ENCODE measurements at places on chromosomes 1 and 21. TPM values are rescaled to one million over a fixed set of nuclear protein-coding genes. Genes with fewer than 3 reads are reported as not detected.

GRCh38 chr1:109256971-109257681 lies 7.8 kb downstream of the CELSR2 start:
- DNase-seq: peak; percentile 96

GRCh38 chr1:41469706-41470105 lies 14.8 kb downstream of the EDN2 start:
- DNase-seq: no peak

GRCh38 chr1:102098536-102098935 lies 101.8 kb upstream of the OLFM3 start:
- no peak for DNase-seq

- DNase-seq: no peak
These were observed 1.7 kb downstream of the ETS2 start for GRCh38 chr21:38807441-38807871.

DNA sequence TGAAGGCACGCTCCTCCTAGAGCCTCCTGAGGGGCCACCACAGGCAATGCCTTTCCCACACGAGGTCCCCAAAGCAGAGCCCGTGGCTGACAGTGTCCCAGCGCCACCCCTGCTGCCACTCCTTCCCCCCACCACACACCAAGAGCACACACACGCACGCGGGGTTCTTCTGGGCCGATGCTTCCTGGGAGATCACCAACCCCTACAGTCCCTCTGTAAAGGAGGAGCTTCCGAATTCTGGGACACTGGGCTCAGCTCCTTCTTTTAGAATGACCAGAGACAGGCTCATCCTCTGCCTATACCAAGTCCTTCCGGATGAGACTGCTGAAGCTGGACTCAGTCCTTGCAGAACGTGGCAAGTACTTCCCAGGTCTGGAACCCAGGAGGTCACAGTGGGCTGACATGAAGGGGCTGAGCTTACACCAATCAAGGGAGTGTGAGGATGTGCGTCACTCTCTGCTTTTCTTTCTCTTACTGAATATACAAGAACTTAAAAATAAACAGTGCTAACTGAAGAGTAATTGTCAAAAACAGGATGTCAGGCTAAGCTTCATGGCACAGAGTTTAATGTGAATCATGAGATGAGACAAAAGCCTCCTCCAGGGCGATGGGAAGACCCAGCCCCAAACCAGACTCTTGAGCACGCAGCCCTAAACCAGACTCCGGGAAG lies 12.7 kb downstream of the SSU72 start:
- DNase-seq: no peak

- DNase-seq: no peak
These were observed 161.6 kb upstream of the RAB4A start for GRCh38 chr1:229109320-229109761.

- DNase-seq: no peak
These were observed 56.8 kb downstream of the DESI2 start for GRCh38 chr1:244709476-244710368.

GRCh38 chr1:178345238-178345637 lies 151.5 kb downstream of the CLEC20A start:
- no peak for DNase-seq

DNA sequence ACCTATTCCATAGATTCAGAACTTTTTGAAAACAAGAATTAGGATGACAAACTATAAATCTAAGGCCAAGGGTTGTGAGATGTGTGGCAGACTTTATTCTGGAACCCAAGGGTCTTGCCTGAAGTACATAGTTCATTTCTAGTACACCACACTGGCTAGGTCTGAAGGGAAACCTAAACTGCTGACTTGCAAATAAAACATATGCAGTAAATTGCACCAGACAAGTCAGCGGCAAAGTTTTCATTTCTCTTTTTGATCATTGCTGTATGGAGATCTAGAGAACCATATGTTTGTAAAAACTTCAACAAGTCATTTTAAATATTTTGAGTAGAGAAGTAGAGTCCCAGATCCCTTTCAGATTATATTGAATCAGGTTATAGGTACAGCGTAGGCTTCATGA lies 43.9 kb downstream of the TNFSF4 start:
- DNase-seq: no peak

SPAG17 gene
- not detected for total RNA-seq

VCAM1 gene
- total RNA-seq: 2.8 TPM

ATG4C gene
- total RNA-seq: 12.1 TPM
